ENCODE measurements at places on chromosomes 3 and 15.

DNA sequence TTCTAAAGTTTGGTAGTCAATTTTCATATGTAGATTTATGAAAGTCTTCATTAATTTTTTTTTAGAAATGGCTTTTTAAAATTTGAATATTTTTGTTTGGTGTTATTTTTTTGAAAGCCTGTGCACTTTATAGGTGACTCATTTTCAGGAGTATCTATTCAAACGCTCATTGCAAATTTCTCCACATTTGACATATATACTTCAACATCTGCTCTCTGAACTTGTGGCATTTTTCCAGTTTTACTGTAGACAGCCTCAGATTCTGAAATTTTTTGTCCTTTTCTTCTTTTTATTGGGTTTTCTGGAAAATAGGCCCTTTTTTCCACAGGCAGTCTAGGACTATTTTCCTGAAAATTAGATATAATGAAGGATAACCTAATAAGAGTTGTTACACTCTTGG lies 396.6 kb downstream of the RBMS3 start:
- H3K27me3 ChIP-seq = no peaks in the 10 kb centered on the region
- no peak overlapping the region for H3K4me3 ChIP-seq
- peak overlapping the region; percentile 70 for H3K27ac ChIP-seq
- H3K4me1 ChIP-seq = peaks cover 13% of the 10 kb centered on the region
- DNase-seq = no peak
- peaks cover 12% of the 10 kb centered on the region for H3K36me3 ChIP-seq

DNA sequence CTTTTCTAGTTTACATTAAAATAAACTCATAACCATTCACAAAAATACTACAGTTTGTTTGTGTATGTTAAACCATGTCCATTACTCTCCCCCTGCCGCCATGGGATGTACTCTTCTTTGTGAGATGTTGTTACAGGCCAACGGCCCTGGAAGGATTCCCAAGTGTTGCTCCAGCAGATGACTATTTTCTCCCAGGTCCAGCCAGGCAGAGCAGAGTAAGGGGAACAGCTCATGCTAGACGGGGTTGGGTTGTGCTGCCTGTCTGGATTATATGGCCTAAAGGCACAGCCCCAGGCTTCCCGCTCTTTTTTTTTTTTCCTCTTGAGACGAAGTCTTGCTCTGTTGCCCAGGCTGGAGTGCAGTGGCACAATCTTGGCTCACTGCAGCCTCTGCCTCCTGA lies 24.5 kb upstream of the SLCO2A1 start:
- H3K36me3 ChIP-seq = no peaks in the 10 kb centered on the region
- peaks cover 15% of the 10 kb centered on the region for H3K4me1 ChIP-seq
- H3K4me3 ChIP-seq = no peak overlapping the region
- no peak for DNase-seq
- H3K27me3 ChIP-seq = no peaks in the 10 kb centered on the region

GRCh38 chr3:119585208-119585607 lies 5.9 kb downstream of the ADPRH start:
- no peak for DNase-seq
- H3K4me1 ChIP-seq = peaks cover 30% of the 10 kb centered on the region
- no peak overlapping the region for H3K27ac ChIP-seq
- no peaks in the 10 kb centered on the region for H3K27me3 ChIP-seq
- H3K4me3 ChIP-seq = no peak overlapping the region

DNA sequence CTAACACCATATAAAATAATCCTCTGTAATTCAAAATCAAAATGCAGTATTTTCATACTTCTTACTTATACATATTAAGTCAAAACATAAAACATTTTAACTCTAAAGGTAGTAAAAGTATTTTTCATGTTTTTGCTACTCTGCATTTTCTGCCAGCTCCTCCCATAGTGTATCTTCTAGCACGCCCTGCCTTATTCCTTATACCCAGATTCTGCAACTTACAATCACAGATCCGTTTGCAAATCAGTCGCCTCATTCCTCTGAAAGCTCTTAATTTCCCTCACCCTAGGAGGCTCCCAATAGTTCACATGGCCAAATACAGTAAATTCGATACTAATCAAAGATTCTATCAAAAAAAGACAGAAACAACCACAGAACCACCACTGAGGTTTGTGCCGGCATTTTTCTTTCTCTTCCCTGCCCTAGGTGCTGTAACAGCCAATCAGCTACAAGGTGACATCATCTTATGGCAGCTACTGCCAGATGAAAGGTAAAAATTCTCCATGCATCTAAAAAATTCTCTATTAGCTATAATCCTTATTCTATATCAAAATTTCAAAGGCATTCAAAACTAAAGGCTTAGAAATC lies 72.9 kb downstream of the CLASP2 start:
- peak overlapping the region; percentile 77 for H3K27ac ChIP-seq
- H3K36me3 ChIP-seq = no peaks in the 10 kb centered on the region
- no peaks in the 10 kb centered on the region for H3K27me3 ChIP-seq

DNA sequence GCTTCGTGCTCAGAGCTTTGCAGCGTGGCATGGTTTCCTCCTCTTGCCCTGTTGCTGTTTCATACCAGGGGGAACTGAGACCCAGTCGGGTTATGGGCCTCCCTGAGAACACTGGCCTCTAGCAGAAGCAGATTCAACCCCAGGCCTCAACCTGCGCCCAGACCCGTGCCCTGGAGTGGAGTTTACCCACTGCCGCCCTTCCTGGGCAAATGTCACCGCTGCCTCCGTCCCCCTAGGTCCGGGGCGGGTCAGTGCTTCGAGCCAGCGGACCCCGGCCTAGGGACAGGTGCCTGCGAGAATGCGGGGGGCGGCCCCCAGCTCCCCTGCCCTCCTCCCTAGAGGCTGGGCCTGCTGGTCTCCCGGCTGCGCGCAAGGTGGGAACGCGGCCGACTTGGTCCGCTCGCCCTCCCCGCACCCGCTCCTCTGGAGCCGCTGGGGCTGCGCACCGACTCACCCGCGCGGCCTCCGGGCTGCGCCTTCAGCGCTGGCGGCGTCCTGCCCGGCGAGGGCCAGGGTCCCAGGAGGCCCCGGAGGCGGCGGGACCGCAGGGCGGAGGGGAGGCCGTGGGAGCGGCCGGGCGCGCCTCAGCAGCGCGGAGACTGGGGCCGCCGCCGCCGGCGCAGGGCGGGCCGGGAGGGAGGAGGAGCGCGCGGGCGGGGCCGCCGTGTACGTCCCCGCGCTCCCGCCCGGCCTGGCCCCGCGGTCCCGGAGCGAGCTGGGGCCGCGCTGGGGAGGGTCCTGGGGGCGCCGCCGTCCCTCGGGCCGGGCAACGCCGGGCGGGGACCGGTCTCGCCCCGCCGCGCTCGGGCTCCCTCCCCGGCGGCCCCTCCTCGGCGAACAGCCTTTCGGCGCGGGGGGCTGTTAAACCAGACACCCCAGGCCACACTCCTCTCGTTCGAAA lies at the start of gene PIGZ:
Gene PIGZ, minus strand, starts transcription at position 601 of the 901 bp plus-strand sequence. CDS start 16,802 bp downstream, outside the sequence.
- H3K4me3 ChIP-seq = peak within 1 kb of the TSS; percentile 70
- no peak for DNase-seq
- H3K27me3 ChIP-seq = no peaks in the 10 kb centered on the region
- peaks cover 8% of the 10 kb centered on the region for H3K4me1 ChIP-seq

- H3K27ac ChIP-seq = no peak overlapping the region
- DNase-seq = no peak
- H3K27me3 ChIP-seq = no peaks in the 10 kb centered on the region
- peaks cover 9% of the 10 kb centered on the region for H3K4me1 ChIP-seq
These were observed 183.4 kb downstream of the GREM1 start for GRCh38 chr15:32901192-32901591.

GRCh38 chr15:38961456-38961855 lies 396.8 kb upstream of the RASGRP1 start:
- H3K27me3 ChIP-seq = no peaks in the 10 kb centered on the region
- no peak for DNase-seq
- peaks cover 1% of the 10 kb centered on the region for H3K36me3 ChIP-seq
- peaks cover 2% of the 10 kb centered on the region for H3K4me1 ChIP-seq
- no peak overlapping the region for H3K27ac ChIP-seq

DNA sequence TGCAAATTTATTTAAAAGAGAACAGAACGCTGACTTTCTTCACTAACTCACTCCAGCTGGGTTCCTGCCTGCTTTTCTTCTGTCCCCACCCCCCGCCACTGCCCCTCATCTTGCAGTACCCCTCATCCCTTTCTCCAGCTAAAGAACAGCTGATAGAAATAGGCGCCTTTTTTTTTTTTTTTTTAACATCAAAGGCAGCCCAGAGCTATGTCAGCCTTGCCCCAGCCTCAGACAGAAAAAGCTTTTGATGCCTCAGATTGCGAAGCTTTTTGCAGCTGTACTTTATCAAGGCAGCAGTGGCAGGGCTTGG lies 1.8 kb downstream of the CADPS start:
- peak overlapping the region; percentile 64 for H3K4me3 ChIP-seq
- H3K36me3 ChIP-seq = peaks cover 2% of the 10 kb centered on the region
- no peak for DNase-seq
- H3K27ac ChIP-seq = no peak overlapping the region
- H3K27me3 ChIP-seq = peaks cover 58% of the 10 kb centered on the region

GRCh38 chr15:42868683-42869082 lies 51.9 kb downstream of the TTBK2 start:
- peaks cover 8% of the 10 kb centered on the region for H3K36me3 ChIP-seq
- no peak overlapping the region for H3K4me3 ChIP-seq

- peaks cover 31% of the 10 kb centered on the region for H3K36me3 ChIP-seq
- no peak overlapping the region for H3K27ac ChIP-seq
- H3K27me3 ChIP-seq = no peaks in the 10 kb centered on the region
- no peak for DNase-seq
- H3K4me1 ChIP-seq = no peaks in the 10 kb centered on the region
These were observed 632.3 kb upstream of the NR2F2 start for GRCh38 chr15:95698230-95698629.

DNA sequence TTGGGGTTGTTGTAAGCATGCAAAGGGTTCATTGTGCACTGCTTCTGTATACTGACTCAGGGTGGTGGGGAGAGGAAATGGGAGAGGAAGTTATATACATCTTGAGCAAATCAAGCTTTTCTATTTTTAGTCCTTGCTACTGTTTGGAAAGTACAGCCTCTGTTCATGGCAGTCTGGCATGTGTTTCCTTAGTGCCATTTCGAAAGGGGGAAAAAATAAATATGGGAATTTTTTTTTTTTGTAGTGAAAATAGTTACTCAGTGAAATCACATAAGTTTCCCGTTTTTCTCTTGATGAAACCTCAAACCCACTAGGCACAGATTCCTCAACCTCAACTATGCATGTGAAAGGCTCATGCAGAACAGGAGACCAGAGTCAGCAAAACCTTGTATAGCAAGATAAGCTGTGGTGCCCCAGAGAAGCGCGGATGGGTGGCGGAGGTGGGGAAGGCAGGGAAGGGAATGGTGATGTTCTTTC lies 353.3 kb downstream of the LPP start:
- H3K4me3 ChIP-seq = peak overlapping the region; percentile 24
- peak overlapping the region; percentile 95 for H3K27ac ChIP-seq
- no peak for DNase-seq
- no peaks in the 10 kb centered on the region for H3K27me3 ChIP-seq
- peaks cover 67% of the 10 kb centered on the region for H3K4me1 ChIP-seq

- no peak overlapping the region for H3K4me3 ChIP-seq
- no peaks in the 10 kb centered on the region for H3K27me3 ChIP-seq
- H3K4me1 ChIP-seq = no peaks in the 10 kb centered on the region
- DNase-seq = no peak
These were observed 32.9 kb downstream of the MTHFS start for GRCh38 chr15:79863886-79864285.

- no peak overlapping the region for H3K4me3 ChIP-seq
- no peak for DNase-seq
- H3K27me3 ChIP-seq = no peaks in the 10 kb centered on the region
- H3K27ac ChIP-seq = peak overlapping the region; percentile 29
These were observed 49.9 kb downstream of the PSMD6 start for GRCh38 chr3:63973406-63973805.

DNA sequence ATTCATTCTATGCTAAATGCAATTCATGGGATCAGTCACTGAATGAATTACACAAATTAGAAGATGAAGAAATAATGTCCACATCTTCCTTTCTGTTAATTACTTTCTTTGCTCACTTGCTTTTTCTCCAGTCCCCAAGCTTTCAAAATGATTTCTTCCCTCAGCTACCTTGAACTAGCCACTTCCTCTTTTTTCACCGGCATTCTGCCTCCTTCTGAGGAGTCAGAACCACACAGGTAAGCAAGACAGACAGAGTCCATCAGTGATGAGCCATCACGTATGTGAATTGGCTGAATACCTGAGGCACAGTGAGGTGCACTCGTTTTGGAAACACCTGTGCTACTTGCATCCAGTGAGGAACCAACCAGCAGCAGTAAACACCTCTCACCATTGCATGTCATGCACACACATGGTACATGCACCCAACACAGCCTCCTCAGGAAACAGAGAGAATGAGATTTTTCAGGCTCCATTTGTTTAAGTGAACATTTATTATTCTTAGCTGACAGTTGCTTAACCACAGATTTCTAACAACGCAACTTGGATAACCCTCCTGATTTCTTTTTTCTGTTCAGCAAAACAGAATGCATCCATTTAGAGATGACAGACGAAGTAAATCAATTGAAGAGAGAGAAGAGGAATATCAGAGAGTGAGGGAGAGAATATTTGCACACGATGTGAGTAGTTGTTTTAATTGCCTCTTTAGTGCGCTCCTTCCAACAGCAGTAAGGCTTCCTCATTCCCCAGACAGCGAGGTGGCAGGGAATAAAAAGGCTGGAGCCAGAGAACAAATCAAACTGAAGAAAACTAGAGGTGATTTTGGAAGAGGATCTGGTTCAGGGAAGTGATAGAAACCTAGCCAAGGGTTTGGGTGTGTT lies 69.3 kb downstream of the ARPP21 start:
- H3K27me3 ChIP-seq = peaks cover 14% of the 10 kb centered on the region
- no peaks in the 10 kb centered on the region for H3K4me1 ChIP-seq
- H3K27ac ChIP-seq = no peak overlapping the region
- no peak overlapping the region for H3K4me3 ChIP-seq

DNA sequence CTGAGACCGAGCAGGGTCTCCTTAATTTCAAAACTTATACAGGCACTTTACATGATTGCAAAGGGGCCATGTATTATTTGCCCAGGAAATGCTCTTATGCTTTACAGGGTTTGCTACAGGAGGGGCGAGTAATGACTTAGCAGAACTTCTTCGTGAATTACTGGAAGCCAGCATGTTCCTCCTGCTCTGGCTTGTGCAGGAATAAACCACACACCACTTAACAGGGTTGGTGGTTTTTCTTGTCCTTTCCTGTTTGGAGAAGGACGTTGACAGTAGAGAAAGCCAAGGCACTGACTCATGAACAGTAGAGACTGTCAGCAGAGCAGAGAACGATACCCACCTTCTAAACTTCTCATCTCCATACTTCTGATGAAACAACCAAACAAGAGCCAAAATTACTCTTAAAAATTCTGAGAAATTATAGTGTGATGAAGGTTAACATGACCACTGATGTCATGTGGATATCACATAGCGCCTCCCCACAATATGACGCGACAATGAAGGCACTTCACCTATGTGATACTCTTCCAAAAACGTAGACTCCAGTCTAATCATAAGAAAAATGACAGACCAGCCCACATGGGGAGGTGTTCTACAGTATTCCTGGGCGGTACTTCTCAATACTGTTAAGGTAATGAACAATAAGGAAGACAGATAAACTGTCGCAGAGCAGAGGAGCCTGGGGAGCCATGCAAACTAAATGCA lies 24.7 kb upstream of the MCTP2 start:
- H3K27me3 ChIP-seq = peaks cover 12% of the 10 kb centered on the region
- DNase-seq = no peak
- no peaks in the 10 kb centered on the region for H3K36me3 ChIP-seq
- peaks cover 6% of the 10 kb centered on the region for H3K4me1 ChIP-seq

GRCh38 chr15:87225436-87225835 lies 1031.1 kb downstream of the NTRK3 start:
- no peak overlapping the region for H3K27ac ChIP-seq
- no peaks in the 10 kb centered on the region for H3K36me3 ChIP-seq
- H3K4me1 ChIP-seq = no peaks in the 10 kb centered on the region
- H3K4me3 ChIP-seq = no peak overlapping the region
- no peaks in the 10 kb centered on the region for H3K27me3 ChIP-seq

GRCh38 chr3:64763980-64764379 lies 76.2 kb upstream of the ADAMTS9 start:
- no peak for DNase-seq
- H3K4me3 ChIP-seq = no peak overlapping the region
- no peaks in the 10 kb centered on the region for H3K27me3 ChIP-seq
- no peak overlapping the region for H3K27ac ChIP-seq

All from chondrocyte (in vitro differentiated cells).